ENCODE measurements at places on chromosomes 2 and 18.
A peak's percentile ranks its signal among the peaks of the same experiment; 100 is the strongest.

DNA sequence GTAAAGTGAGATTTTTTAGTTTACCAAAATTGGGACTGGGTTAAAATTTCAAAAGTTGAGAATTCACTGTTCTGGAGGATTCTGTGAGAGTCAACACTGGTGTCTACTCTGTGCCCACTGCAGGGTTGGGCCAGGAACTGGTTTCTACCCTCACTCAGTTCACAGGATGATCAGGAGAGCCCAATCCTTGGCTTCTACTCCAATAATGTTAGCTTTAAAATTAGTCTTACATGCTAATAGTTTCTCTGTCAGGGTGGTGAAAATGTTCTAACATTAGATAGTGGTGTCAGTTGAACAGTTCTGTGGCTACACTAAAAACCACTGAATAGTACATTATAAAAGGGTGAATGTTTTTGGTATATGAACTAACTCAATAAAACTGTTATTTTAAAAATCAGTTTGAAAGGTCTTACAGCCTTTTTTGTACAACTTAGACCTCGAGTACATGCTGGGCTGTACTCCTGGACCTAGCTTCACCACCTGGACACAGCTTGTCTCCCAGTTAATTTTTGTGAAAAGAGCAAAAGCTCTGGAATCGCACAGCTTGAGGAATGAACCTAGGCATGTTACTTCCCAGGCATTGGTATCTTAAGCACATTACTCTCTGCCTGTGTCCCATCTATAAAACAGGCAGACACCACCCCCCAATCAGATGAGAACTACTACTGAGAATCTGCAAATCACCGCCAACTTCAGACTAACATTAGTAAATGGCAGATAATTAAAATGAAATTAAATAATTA is 44.4 kb downstream of the ACVR1 start:
- DNase-seq, result no peak

DNA sequence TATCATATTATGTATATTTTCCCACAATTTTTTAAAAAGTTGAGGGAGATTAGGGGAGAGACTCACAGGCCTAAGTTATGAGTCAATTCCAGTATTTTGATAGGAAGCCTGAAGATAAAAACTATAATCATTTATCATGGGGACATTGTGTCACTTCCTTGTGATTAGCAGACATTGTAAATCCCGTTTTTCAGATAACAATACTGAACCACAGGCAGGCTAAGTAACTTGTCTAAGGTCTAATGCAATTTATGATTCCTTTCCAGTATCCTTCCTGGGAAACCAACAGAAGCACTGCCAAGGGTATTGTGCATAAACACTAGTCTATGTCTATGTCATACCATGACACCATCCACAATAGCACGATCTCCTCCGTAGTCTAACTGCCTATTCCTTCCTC is 235.2 kb upstream of the PIK3C3 start:
- no peak for DNase-seq

DNA sequence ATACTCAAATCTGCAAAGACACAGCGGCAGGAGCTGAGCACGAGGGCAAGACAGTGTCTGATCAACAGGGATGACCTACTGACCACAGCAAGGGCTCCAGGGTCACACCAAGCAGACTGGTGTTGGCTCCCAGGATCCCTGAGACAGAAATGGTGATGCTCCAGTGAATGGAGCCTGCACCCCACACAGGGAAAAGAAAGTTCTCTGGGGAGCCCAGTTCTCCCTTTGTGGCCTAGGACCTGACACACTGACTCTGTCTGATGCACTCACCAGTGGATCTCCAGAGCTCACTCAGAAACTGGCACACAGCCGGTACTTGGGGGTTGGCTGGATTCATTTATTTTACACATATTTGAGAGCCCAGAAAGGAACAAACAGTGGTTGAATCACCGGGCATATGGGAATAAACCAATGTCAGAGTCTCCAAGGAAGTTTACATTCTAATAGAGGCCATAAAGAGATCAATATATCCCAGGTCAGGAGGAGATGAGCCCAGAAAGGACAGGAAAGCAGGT is 215.6 kb upstream of the ARL4C start:
- no peak for DNase-seq

DNA sequence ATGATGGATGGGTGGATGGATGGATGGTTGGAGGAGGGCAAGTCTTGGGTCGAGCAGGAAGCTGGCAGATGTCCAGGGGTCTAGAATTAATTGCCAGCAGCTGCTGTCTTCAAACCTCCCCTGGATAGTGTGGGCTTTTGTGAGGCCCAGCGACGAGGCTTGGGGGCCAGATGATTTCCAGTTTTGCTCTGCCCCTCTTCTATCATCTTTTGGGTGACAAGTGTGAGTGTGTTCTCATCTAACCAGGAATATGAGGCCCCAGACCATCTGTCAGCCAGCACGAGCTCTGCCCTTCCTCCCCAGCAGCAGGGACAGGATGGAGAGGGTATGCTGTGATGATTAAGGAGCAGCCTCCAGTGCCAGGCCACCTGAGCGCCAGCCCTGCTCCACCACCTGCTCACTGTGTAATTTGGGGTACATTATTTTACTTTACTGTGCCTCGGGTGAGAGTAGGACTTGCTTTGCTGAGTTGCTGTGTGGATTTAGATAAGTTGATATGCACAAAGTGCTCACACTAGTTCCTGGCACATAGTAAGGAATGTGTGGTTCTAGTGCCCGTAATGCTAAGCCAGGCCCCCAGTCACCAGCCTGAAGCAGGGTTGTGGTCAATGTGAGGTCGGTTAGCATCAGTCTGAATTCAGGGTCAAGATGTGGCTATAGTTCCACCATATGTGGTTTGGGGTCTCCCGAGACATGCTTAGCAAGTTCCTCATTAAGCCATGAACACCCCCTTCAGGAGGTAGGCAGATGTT is 251.1 kb downstream of the CYP26B1 start:
- peak; percentile 77 for DNase-seq

DNA sequence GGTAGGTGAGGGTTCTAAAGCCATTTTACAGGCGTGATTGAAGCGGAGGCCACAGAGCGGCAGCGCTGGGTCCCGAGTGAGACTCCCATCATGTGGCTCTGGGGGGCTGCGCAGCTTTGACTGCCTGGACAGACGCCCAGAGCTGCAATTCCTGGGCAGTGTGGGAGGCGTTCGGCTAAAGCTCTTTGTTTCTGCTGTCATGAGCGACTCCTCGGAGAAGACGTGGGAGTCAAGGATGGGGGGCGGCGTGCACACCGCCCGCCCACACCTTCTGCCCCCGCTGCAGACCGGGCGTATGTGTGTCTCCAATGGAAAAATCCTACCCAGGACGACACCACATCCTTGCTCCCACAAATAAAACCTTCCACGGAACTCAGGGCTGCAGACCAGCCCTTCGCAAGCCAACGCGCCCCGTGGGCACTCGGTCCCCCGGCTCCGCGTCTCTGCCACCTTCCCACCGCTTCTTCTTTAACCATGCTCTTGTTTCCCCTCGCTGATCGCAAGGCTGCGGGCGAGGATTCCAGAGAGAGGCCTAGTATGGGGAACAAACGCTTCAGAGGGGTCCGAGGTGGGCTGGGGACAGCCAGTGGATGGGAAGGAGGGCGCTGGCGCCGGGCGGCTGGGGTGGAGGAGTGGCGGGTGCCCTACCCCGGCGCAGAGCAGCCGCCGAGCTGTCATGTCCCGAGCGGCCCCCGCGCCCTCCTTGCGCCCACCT is 680 bp upstream of the LBH start:
- DNase-seq, result peak; percentile 49

- peak; percentile 20 for DNase-seq
Observed at GRCh38 chr2:175030380-175031271, 25.4 kb upstream of the CHN1 start.

DNA sequence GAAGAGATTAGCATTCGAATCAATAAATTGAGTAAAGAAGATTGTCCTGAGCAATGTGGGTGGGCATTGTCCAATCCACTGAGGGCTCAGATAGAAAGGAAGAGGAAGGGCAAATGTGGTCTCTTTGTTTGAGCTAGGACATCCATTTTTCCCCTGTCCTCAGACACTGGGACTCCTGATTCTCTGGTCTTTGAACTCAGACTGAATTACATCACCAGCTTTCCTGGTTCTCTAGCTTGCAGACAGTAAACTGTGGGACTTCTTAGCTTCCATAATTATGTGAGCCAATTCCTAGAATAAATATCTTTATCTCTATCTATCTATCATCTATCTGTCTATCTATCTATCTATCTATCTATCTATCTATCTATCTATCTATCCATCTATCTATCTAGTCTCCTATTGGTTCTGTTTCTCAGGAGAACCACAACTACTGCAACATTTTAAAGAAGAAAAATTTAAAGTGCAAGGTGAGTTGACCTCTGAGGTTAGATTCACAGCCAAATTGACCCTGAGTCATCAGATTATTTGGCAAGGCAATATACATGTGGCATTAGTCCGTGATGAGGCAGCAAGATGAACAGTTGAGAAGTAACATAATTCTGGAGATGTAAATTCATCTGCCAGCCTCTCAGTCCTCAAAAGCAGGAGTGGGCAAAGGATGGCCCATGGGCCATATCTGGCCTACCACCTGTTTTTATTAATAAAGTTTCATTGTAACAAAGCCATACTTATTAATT is 191.4 kb downstream of the PDE11A start:
- DNase-seq, result no peak

- DNase-seq, result no peak
Observed at GRCh38 chr2:205193836-205194228, 488.5 kb upstream of the NRP2 start.

DNA sequence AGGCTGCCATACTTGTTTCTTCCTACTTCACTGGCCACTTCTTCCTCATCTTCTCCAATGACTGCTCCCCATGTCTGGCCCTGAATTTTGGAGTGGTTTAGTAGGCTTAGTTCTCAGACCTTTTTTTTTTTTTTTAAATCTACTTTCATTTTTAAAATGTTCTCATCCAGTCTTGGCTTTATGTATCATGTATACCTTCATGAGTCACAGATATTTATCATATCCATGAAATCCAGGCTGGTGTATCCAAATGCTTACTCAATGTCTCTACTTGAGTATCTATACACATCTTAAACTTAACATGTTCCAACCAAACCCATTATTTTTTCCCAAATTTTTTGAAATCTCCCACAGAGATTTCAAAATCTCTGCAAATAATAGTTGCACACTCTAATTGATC is 26.3 kb upstream of the CFAP36 start:
- no peak for DNase-seq

DNA sequence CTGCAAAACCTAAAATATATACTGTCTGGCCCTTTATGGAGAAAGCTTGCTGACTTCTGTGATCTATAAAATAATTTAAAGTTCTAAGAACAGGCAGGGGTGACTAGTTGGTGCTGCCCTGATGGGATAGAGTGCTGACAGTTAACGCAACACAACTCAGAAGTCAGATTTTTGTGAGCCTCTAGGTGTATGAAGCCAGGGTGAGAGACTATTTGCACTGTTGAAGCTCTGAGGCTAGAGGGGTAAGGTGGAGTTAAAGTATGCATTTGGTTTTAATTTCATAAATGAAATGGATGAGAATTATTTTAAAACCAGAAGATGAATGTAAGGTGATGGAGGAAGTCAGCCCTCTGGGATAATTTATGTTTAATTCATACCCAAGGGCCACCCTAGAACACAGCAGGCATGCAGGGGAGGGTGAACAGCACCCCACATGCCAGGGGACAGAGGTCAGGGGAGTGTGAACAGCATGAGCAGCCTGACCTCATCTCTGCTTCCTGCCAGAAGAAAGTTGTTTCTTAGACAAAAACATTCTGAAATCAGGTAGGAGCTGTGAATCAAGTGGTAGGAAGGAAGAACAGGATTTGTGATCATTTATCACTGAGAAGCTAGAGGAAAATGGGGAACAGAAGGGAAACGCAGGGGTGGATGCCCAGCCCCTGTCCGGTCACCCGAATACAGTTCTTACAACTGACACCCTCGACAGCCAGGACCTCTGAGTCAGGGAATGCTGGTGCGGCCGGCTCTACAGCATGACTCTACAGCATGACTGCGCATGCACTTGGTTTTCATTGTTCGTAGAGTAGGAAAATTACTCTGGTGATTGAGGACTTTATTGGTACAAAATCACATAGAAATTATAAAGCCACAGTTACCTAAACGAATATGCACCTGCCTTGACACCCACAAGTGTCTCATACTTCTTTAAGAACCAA is 93.1 kb downstream of the MBP start:
- DNase-seq, result no peak

- peak; percentile 29 for DNase-seq
Observed at GRCh38 chr2:197075754-197076337, 149.3 kb upstream of the PGAP1 start.

GRCh38 chr2:239208465-239209180 is 192.2 kb downstream of the HDAC4 start:
- DNase-seq, result no peak

DNA sequence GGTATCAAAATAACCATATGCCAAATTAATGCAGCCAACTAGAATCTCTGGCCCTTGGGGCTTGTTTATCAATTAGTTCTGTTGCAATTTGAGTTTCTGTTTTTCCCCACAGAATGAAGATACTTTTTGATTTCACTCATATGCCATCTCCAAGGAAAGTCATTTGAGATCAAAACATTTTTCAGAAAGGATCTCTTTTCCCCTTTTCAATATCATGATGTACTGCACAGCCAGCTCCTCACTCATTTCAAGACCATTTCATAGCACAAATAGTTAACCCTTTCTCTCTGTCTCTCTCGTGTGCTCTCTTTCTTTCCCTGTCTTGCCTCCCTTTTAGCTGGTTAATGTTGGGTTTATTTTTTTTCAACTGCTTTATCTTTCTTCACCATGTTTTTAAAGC is 387.3 kb downstream of the STK39 start:
- no peak for DNase-seq

- DNase-seq, result no peak
Observed at GRCh38 chr2:217940261-217941220, 62.3 kb downstream of the TNS1 start.

DNA sequence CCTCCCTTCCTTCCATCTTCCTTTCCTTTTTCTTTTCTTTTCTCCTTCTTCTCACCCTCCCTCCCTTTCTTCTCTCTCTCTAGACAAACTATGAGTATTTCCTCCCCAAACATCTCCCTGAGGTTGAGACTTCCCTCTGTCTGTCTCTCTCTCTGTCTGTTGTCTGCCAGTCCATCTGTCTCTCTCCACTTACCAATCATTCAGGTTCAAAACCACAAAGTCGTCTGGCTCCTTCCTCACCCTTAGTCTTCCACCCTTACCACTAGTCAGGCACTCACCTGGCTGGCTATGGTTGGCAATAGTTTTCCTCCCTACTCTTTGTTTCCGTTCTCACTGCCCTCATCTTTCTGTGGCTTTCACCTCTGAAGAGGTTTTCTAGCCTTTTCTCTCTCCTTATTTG is 12.9 kb downstream of the CCL20 start:
- no peak for DNase-seq

DNA sequence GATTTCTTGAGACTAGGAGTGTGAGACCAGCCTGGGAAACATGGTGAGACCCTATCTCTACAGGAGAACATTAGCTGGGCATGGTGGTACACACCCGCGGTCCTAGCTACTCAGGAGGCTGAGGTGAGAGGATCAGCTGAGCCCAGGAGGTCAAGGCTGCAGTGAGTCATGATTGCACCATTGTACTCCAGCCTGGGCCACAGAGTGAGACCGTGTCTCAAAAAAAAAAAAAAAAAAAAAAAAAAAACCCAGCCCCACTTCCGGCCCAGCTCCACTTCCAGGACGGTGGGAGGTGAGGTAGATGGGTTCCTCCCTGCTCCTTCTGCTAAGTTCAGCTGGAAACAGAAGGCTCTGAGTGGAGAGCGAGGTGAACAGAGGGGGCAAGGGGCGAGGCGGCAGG is 41.4 kb upstream of the NFATC1 start:
- no peak for DNase-seq

- DNase-seq, result no peak
Observed at GRCh38 chr2:152019732-152020131, 79.1 kb downstream of the CACNB4 start.

All from NCI-H1694 treated with DMSO at 0.1 percent for 48 hours (cell line).